ENCODE measurements at places on chromosomes 3 and 15. TPM values are rescaled to one million over a fixed set of nuclear protein-coding genes. Genes with fewer than 3 reads are reported as not detected.

DNA sequence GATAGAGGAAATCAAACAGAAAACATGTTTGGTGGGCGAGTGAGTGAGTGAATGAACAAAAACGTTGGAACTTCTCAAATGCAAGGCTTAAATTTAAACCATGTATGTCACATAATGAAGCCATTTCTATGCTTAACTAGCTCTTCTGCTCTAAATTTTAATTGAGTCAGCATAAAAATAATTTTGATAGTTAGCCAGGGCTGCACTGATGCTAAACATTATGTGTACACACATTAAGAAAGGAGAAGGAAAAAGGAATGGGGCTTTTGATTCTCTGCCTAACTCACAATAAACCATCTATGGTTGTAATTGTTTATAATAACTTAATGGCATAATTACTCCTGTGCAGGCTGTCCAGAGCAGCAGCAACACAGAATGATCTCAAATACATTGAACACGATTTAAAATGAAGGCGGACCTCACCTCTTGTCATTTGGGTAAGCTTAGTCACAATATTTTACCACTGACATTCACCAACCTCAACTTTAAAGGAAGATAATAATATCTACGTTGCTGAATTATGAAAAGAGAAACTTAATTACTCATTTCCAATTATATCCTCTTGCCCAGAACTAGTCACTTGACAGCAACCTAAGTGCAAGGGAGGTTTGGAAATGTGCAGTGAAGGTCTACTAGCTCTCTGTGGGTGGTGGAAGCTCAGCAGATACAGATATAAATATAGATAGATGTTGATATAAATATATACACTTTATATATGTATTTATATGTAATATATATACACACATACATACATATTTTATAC lies 318.4 kb upstream of the TRIM42 start:
- DNase-seq, result no peak

GRCh38 chr15:90184119-90184785 lies 16.9 kb upstream of the SEMA4B start:
- DNase-seq, result peak; percentile 77

DNA sequence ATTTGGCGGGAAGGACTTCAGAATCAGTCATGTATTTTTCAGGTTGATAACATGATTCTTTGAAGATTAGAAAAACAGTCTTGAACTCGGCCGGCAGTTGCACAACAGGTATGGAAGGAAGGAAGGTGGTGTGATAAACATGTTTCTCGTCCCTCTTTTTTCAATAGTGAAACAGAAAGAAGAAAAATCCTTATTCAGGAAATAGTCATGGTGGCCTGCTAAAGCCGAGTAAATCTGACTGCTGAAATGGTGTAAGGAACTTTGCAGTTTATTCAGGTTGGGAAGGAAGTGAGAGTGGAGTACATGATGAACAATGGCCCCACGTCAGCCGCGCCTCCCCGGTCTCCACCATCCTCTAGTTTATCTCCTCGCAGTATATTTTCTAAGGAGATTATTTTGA lies 6.7 kb downstream of the RASGRP1 start:
- DNase-seq, result no peak

DNA sequence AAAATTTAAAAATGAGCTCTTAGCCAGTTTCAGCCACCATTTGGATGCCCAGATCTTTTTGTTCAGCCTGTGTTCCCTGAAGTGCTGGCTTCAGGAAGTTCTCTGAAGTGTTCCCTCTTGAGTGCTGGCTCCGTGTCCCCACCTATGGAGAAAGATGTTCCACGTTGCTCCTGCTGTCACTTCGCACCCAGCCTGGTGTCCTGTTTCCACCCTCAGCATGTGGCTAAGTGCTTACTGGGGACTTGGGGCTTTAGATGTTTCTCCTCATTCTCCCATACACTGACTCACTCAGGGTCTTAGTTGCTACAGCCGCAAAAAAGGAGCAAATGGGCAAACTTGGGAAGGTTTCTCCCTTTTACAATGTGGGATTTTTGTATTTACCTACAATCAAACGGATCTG lies 16.6 kb downstream of the CHCHD6 start:
- DNase-seq, result no peak

DNA sequence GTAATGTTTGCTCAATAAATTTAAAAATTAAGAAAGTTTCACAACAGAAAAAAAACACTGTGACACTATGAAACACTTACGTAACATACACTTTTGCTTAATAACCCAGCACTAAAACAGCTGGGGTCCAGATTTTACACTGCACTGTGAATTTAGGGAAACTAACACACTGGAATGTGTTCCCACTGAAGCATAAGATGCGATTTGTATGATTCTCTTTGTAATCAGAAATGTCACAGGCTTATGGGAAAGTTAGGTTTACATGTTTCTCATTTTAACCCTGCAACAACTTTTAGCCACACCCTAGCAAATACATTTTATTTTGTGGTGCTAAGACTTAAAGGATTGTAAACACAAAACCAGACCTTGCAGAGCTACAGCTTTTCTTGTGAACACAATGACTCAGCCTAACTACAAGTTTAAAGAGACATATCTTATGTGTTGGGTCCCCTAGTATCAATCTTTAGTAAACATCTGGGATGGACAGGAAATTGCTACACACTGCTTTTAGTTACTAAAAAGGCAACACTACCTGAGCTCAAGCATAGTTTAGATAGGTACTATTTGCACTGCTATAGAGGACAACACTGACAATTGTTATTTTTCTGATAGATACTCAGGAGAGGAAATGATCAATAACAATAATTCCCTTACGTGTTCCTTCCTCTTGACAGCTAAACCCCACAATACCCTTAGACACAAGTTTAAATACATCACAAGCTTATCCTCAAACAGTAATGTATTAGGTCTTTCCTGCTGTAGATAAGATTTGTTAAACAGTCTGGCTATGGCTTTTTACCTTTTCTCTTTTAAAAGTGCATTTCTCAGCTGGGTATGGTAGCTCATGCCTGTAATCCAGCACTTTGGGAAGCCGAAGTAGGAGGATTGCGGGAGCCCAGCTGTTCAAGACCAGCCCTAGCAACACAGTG lies 3.8 kb downstream of the PLD1 start:
- DNase-seq, result peak; percentile 95

GRCh38 chr3:186286114-186286513 lies 75.9 kb downstream of the DGKG start:
- no peak for DNase-seq

DNA sequence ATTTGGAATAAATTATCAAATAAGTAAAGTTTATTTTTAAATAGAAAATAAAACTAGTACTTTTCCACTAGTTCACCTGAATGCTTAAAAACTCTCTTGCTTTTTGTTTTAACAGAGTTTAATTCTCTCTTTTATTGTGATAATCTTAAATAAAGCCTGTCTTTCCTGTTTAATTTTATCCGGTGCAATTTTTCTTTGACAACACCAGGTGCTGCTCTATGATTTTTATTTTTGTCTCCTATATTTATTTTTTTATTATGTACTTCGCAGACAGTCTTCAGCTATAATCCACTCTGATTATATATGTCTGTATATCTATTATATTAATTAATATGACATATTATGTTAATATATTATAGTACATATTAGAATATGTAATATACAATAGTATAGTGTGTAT lies 1293.0 kb upstream of the EPHA6 start:
- DNase-seq, result no peak

- no peak for DNase-seq
These were observed 113.1 kb downstream of the MYO5A start for GRCh38 chr15:52415628-52416027.

- DNase-seq, result no peak
These were observed 1.9 kb downstream of the RAB6B start for GRCh38 chr3:133893683-133894352.

DNA sequence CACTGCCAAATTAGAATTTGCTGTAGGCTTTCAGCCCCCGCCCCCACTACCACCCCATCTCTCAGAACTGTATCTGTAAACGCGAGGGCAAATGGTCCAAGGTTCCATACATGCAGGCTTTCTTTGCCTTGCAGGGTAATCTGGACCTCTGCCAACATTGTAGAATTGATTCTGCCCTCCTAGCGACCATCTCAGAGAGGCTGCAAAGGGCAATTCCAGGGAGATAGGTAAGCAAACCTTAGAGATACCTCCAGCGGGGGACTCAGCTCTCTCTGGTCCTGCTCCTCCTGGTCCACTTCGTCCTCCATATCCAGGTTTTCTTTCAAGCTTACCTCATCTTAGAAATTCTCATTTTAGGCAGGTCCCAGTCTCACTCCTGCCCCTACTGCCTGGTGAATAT lies 64.4 kb downstream of the SLMAP start:
- no peak for DNase-seq

GRCh38 chr3:188854772-188855149 lies 317.0 kb upstream of the TPRG1 start:
- no peak for DNase-seq

GRCh38 chr3:128684986-128685726 lies 34.5 kb upstream of the RPN1 start:
- DNase-seq, result no peak

GRCh38 chr3:47581835-47582234 lies 3.2 kb upstream of the CSPG5 start:
- DNase-seq, result no peak

GRCh38 chr3:41044523-41044922 lies 154.8 kb upstream of the CTNNB1 start:
- DNase-seq, result no peak

- DNase-seq, result peak; percentile 86
These were observed 33.3 kb downstream of the CA12 start for GRCh38 chr15:63348392-63348791.

GRCh38 chr3:13507570-13508339 lies 27.6 kb downstream of the HDAC11 start:
- peak; percentile 82 for DNase-seq

GRCh38 chr3:197404754-197405153 lies 106.3 kb upstream of the DLG1 start:
- no peak for DNase-seq

DNA sequence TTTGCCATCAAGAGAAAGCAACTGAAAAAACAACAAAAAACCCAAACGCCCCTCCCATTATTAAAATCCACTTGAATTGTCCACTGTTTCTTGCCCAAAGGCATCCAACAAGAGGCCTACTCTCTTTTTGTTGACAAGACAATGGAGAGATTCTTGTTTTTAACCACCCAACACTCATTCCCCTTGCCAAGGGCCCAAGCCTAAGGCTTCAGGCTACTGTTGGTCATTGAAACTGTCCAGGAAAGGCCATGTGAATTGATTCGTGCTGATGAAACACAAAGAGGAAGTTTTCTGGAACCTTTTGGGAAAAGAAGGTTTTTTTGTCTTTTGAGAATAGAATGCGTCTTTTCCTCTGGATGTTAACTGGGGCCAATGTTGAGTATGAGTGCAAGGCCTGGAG lies 157.4 kb upstream of the PFN2 start:
- DNase-seq, result no peak

DNA sequence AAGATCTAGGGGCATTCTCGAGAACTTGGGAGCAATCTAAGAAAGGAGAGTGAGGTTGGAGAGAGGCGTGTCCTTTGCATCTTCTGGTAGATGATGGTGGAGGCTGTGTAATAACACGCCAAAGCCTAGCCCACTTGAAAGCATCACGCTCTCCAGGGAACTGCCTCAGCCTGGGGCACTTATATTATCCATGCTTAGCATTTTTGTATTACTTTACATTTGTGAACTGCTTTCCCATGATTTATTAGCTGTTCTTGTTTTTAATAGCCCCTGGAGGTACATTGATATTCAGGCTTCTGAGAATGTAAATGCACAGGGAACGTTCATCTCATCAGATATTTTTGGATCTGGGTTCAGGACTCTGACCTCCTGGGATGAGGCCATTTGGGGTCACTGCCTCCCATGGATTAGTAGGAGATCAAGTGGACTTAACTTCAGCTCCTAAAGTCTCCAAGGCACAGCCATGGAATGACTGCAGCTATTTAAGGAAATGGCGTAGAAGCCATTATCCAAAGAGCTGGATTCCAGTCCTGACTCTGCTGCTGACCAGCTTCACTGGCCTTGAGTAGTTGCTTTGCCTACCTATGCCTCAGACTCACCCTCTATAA lies 124.9 kb downstream of the LPP start:
- no peak for DNase-seq

DNA sequence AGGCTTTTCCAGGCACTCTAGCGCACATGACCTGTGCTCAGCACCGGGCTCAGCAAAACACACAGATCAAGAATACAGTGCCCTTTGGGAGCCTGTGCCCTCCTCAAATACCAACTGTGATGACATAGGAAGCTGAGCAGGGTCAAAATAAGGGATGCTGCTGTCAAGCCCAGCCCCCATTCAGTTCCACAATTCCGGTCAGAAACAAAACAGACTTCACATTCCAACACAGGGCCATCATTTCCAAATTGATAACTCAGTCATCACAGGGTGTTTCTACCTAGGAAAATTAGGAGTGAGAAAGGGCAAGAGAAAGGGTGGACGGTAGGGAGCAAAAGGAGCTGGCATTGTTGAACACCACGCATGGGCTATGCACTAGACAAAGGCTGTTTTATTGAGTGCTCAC lies 158.4 kb upstream of the CCDC54 start:
- DNase-seq, result no peak

The DUOX2 gene
- total RNA-seq, result 0.04 TPM

The MYO5C gene
- total RNA-seq, result 0.06 TPM

The TGM5 gene
- total RNA-seq, result not detected

The HESX1 gene
- not detected for total RNA-seq

The SENP8 gene
- 3.2 TPM for total RNA-seq

The CCR2 gene
- not detected for total RNA-seq

The GPR87 gene
- total RNA-seq, result 0.23 TPM

All from H4 (cell line).